Left colon (tissue), 2 donors: ENCODE measurements at places on chromosomes 7 and 10. TPM values are rescaled to one million over a fixed set of nuclear protein-coding genes. Genes with fewer than 3 reads are reported as not detected.

DNA sequence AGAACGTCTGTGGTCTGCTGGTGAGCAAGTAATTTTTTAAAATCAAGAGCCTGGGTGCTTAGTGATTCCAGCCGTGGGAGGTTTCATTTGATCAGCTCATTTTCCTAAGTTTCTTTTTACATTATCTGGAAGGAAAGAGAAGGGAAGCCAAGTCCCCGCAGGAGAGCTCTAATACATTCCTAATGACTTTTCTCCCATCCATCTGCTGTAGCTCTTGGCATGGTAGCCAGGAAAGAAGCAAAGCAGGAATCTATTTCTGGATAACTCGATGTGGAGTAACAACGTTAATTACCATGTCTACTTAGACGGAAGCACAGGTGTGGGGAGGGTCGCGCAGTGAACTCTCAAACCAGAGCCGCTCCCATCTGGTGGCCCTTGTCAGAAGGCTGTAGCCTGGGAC, 121.9 kb downstream of the PAXIP1 start:
- no peak for DNase-seq

DNA sequence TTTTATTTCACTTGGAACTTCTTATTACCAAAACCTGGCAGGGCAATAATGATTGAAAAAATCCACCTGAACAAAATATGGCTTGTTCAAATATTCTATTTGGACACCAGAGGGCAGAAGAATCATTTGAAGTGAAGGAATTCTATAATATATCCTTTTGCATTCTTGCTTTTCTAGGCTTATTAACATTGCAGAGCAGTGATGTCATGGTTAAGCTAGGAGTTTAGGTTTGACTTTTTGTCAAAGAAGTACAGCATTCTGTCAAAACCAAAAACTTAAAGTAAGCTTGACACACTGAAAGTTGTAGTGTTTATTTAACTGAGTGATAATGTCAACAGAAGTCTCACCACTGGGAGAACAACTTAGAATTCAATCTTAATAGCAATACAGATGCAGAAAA, 156.0 kb downstream of the SEMA3D start:
- DNase-seq = no peak

GRCh38 chr7:40297741-40298311, 163.0 kb downstream of the SUGCT start:
- no peak for DNase-seq

- DNase-seq = peak; percentile 53
Observed at GRCh38 chr10:101354328-101355071, 535 bp downstream of the BTRC start.

DNA sequence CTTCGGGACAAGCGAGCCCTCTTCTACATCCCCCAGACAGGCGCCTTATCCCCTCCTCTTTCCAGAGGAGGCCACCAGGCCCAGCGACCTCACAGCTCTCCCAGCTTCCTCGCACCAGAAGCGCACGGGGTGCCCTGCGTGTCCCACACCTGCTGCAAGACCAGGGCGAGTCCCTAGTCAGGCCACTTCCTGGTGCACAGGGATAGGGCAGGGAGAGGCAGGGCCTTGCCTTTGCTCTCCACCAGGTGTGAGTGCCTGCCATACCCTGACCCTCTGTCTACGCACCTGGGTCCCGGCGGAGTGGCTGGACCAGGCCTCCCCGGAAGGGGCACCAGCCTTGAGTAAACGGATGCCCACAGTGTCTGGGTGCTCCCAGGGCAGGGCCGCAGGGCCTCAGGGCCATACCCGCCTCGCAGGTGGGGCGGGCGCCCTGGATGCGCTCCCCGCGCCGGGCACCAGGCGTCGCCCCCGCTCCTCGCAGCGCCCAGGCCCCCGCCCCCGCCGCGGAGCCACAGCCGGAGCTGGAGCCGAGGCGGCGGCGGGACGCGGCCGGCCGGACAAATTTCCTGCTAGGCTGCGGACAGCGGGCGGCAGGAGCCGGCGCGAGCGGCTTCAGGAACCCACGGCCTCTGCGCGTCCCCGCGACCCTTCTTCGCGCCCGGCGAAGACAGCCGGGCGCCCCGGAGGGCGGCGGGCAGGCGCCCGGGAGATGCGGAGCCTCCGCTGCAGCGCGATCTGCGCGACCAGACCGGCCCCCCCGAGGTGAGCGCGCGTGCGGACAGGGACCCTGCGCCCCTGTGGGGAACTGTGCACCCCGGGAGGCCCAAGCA, at the start of gene PTPRE:
Gene PTPRE, plus strand, starts transcription at position 556 of the 830 bp plus-strand sequence. CDS start 133,779 bp downstream, outside the sequence.
- DNase-seq = peak; percentile 83

DNA sequence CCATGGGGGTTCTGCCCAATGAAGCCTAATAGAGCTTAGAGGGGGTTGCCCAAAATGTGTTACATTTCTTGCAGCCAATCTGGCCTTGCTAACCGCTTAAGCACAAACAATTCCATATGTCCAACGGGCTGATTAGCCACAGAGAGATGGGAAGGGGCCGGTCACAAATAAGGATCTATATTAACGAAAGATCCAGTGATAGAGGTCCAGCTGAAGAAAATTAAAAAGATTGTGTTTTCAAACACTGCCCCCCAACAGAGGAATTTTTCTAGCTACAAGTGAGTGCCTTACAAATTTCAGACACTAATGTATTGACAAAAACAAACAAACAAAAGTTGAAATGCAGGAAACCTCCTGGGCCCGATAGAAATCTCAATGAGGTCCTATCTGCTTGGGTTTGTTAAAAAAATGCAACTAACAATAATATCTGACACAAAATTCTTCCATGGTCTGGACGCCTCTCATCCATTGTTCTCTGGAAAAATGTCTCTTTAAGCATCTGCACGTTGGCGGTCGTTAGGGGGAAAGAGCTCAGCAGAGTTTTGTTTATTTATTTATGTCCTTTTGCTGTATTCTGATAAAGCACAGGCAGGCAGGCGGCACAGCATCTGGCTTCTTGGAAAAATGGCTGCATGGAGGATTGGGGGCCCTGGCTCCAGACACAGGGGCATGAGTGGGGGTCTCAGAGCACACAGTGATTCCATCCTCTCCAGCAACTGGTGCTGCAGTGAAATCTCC, 402.0 kb downstream of the RPS24 start:
- DNase-seq = no peak

GRCh38 chr10:64071218-64071617, 550.0 kb downstream of the REEP3 start:
- DNase-seq = no peak

DNA sequence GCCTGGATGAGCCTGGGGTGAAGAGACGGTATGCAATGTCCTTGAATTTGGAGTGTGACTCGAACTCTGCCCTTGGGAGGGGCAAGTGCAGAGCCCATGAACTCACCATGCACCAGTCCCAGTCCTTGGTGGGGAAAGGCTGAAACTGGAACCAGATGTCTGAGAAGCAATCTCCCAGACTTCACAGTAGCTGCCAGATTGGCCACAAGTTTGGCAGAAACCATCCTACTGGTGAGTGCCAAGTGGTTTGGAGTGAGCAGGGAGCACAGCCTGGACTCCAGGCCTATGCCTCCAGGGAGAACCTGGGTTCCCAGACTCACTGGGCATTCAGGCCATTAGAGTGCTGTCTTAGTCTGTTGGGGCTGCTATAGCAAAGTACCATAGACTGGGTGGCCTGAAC, 99.6 kb upstream of the LYZL1 start:
- DNase-seq = no peak

- DNase-seq = no peak
Observed at GRCh38 chr10:11529276-11529903, 82.1 kb downstream of the USP6NL start.

DNA sequence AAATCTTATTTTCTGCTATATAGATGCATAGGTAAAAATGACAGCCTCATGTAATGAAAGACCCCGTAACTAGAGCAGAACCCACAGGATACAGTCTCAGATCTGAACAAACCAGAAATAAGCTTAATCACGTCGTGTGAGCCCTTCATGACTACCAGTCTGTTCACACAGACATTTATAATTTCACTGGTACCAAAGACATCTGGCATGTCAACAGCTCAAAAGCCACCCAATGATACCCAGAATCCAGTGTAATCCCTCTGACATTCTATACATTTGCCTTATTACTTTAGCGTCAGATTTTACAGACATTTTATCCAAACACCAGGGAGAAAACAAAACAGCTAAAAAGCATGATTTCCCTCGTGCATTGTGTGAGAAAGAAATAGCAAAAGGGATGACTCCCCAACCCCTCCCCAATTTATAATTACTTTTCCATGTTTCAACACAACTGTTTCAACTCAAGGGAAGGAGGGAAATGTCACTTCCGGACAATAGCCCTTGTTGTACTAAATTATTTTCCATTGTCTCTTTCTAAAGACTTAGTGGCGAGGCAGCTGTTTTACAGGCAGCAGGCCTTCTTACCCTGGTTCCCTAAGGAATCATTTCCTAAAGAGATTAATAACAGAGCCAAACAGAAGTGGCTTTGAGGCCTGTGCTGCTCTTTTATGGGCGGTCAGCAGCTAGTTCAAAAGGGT, 33.2 kb downstream of the DOCK4 start:
- no peak for DNase-seq

DNA sequence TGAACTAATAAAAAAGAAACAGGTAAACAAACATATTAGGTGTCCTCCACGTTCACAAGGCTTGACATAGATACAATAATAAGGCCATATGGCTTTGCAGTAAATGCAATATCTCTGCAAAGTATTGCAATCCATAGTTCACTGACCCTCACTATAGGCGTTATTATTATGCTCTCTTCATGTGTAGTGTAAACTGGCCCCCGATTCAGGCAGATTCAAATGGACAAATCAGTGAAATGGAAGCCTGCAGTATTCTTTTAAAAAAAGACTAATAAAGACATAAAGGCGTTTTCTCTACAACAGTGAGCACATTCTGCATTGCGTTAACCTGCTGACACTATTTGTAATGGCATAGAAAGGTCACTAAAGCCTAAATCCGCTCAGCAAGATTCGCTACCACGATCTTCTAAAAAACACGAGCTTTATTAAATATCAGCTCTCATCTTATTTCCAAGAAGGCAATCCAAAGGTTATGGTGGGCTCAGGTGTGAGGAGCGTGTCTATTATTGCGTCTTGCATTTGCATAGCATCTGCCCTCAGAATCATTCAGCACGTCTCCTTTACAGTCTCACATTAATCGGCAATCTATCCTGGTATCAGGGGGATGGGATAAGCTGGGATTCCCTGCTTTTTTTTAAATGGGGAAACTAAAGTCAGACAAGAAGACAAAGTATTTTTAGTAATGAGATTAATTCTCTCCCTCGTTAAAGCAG, 36.2 kb downstream of the FRMD4A start:
- no peak for DNase-seq

DNA sequence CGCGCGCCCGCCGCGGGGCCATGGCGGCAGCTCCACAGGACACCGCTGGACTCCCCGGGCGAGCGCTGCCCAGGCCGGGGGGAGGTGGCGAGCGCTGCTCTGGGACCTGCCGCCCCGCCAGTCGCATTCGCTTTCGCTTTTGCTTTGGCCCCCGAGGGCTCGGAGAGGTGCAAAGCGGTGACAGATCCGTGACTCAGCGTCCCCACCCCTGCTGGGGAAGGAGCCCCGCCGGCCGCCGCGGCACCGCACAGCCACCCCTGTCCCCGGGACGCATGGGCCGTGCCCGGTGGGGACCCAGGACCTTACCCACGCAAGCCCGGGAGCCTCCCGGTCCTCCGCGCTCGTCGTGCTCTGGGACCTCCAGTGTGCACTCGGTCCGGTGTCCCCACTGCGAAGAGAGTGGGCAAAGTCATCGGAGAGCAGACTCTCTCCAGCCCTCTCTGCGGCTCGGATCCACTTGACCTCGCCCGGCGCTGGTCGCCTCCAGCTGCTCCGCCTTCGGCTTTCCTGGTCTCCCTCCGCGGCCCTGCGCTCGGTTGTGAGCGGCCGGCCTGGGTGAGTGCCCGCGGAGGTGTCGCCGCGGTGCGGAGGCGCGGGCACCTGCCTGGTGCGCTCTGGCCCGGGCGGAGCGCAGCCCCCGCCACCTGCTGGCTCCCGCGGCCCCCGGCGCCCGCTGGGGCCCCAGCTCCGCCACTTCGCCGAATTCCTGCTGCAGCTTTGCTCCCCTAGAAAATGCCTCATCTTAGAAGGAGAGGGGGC, at the start of gene IL15RA:
Gene IL15RA, minus strand, starts transcription at position 73 of the 759 bp plus-strand sequence. Its CDS starts 51 bp downstream, at position 22.
- DNase-seq = peak; percentile 91

DNA sequence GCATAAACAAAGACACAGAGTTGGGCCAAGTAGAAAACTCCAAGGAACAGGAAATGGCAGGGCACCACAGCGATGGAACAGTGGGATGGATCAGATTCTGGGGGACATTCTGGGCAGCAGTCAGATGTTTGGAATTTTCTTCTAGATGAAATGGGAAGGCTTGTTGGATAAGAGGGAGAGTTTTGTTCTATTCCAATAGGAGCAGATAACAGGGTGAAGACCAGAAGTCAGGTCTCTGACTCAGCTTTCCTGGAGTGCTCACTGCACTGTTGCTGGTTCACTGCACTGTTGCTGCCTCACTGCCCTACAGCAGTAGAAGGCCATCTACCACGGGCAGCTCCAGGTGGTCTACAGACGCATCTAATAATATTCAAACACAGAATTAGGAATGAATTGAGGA, 135.6 kb downstream of the ATE1 start:
- no peak for DNase-seq

DNA sequence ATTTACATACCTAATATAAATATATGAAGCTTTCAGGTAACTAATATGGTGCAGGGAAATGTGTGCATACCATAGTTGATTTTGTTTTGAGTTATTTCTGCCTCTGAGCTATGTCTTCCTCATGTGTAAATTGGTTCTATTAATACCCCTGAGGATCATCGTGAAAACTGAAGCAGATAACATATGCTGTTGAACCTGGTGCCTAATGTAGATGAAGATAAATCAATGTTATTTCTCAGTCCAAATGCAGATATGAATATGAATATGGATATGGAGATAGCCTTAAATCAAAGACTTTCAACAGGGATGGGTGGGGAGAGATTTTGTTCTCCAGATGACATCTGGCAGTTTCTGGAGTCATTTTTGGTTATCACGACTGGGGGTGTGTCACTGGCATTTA, 122.3 kb upstream of the ANKRD30A start:
- DNase-seq = no peak

GRCh38 chr10:31322647-31323046, 3.6 kb downstream of the ZEB1 start:
- no peak for DNase-seq

DNA sequence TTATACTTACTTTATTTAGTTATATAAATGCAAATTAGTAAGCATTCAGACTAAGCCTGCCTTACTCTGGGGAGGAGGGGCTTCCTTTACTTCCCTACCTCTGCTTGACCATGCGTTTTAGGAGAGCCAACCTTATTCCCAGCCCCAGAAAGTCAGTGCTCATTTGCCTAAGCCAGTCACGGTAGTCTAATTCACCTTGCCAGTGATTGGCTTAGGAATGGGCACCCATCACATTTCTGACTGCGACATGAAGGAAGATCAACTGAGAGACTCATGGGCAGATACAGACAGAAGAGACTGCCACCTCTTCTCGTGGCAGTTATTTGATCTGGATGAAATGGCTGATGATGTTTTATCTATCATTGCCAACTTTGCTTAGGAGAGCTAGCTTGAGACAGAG, 29.5 kb downstream of the RPA3 start:
- no peak for DNase-seq

DNA sequence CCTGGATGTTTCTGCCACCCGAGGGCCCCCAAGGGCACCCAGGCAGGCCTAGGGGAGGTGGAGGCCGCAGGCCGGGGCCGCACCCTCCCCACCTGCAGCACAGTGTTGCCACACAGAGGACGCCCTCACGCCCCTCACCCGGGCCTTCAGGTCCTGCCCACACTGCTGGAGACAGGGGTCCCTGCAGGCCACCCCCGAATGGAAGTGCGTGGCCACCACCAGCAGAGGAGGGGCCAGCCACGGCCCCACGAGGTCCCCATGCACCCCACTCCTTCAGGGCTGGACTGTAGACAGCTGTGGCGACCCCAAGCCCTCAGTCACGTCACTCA, 35.4 kb downstream of the ADAP1 start:
- peak; percentile 30 for DNase-seq

The SFRP5 gene
- total RNA-seq = 0.82 TPM

The POU6F2 gene
- not detected for total RNA-seq

The SMKR1 gene
- not detected for total RNA-seq

The UFSP1 gene
- total RNA-seq = 2.2 TPM
